ENCODE measurements at places on chromosomes 11 and 22. TPM values are rescaled to one million over a fixed set of nuclear protein-coding genes. Genes with fewer than 3 reads are reported as not detected.

C1QTNF6 gene
- 16.5 TPM for total RNA-seq

RAPSN gene
- total RNA-seq: 0.14 TPM

FOLR2 gene
- total RNA-seq: not detected

MEI1 gene
- total RNA-seq: 2.2 TPM

TCN2 gene
- 61.3 TPM for total RNA-seq

OR8A1 gene
- total RNA-seq: not detected

- no peak for DNase-seq
Observed at GRCh38 chr11:17473071-17473744, 3.4 kb downstream of the ABCC8 start.

- DNase-seq: no peak
Observed at GRCh38 chr11:96010683-96011082, 86.8 kb upstream of the MTMR2 start.

GRCh38 chr11:130218501-130219070 lies 59.0 kb downstream of the ST14 start:
- no peak for DNase-seq

GRCh38 chr11:112524798-112525197 lies 264.1 kb upstream of the PLET1 start:
- no peak for DNase-seq

- no peak for DNase-seq
Observed at GRCh38 chr11:61480261-61480993, 28.1 kb upstream of the LRRC10B start.

- DNase-seq: no peak
Observed at GRCh38 chr11:12164061-12165014, 53.9 kb downstream of the MICAL2 start.

DNA sequence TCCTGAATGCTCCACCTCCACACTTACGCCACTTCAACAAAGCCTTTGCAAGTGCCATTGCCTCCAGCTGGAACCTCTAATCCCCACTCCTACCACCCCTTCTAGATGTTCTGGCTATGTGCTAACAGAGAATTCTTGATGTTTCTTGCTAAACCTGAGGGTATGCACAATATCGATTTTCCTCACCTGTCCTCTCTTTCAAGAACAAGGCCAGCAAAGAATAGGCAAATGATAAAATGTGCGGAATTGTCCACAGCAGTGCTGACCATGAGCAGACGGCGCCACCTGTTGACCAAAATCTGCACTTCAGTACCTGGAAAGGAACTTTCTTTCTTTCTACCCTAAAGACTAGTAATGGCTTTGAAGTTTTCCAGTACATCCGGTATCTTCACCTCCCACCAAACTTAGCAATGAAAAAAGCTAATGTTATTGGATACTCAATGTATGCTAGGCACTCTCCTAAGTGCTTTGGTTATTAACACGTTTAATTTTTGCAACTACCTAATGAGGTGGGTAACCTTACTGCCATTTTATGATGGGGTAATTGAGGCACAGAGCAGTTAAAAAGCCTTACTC lies 3.4 kb downstream of the TIMM10 start:
- DNase-seq: no peak

DNA sequence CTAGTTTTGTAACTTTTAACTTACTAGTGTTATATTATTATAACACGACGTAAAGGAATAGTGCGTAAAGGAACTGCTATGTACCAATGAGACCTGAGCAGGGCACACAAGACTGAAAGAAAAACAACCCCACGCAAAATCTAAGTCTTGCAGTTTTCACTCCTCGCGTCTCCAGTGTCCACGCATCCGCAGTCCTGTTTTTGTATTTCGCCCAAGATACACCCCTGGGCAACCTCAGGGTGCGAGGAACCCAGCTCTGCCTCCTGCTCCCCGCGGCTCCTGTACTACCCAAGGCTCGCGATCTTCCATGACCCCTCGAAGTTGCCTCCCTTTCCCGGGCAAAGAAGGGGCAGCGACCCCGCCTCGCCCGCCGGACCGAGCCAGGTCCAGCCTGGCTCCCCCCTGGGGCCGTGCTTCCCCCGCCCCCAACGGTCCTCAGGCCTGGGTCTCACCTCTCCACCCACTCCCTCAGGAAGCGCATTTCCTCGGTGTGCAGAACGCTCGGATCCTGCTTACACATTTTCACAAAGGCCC lies 393 bp downstream of the ST13 start:
- DNase-seq: no peak

- DNase-seq: no peak
Observed at GRCh38 chr11:15905366-15906104, 450.8 kb downstream of the SOX6 start.

DNA sequence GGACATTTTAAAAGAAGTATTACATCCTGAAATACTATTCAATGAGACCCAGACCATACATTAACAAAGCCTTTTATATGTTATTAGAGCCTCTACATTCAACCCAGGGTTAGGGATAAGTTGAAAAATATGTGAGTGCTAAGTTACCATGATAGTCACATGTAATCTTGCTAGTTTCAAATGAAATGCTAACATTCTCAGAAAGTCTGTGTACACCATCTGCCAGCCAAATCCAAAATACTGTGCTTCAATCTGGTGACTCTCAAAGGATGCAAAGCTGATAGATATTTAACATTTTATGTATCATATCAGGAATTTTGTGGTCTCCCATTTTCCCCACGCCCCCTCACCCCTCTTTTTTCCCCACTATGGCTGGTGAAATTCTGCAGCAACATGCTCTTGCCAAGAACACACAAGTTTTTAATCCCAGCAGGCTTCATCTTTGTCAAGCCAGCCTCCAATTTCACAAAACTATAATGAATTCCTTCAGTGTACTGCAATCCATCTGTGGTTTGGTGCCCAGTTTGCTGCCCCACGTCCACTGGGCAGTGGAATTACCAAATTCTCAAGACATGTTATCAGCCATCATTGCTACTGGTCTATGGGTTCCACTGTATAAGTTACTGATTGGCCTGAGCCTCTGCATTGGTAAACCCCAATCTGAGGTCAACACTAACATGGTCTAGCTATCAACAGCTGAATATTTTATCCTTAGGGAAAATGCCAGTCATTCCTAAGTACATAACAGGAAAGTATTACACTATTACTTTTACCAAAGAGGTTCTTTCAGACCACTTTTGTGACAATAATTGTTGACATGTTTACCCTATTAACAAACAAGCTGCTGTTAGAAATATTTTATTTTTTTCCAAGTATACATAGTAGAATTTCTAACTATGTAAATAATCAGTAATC lies 1.5 kb upstream of the PICALM start:
- no peak for DNase-seq

DNA sequence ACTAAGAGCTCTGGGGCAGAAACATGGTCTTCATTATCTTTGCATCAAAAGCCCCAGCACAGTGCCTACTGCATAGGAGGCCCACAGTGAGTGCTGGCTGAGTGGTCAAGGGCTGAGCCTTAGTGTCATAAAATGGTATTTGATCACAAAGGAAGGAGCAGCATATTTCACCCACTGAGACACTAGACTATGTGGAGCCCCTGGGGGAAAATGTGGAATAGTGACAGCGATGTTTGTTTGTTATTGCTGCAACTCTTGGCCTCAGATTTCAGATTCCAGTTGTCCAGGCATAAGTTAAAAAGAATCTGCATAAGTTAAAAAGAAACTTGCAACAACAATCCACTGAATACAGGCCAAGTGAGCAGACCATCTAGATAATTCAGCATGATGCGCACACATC lies 7.0 kb downstream of the KIRREL3 start:
- no peak for DNase-seq

- no peak for DNase-seq
Observed at GRCh38 chr11:133635244-133635739, 103.0 kb upstream of the OPCML start.

DNA sequence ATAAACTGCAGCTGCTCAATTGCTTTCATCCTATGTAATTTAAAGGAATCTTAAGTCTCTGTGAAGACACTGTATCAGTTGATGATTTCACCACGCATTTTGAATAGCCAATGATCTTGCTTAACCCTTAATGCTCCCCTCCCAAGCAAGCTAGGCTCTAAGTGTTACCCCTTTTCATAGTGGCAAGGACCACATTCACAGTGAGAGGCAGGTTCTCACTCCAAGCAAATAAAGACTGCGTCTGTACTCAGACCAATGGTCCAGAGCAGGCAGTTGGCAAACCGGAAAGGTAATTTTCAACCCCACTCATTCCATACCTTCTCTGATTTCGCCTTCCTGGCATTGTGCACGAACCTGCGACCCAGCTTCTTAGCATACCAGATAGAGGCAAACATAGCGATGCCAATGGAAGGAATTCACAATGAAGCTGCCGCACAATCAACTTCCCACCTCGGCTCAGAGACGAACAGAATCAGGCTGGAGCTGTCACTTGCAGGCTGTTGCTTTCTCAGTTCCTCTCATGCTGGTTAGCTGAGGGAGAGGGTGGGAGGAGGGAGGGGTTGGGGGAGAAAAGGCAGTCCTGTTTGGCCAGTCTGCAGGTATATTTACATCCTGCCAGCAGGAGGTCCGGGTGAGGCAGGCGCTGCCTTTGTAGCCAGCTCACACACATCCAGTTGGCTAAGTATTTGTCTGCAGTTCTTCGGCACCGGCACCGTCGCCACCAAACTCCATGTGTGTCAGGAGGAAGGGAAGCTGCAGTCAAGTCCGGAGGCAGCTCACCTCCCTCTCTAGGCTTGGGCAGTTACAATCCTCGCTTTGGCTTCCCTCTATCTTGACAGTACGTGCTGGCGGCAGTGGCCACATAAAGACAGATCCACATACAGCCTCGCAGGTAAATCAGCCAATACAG lies 1151.2 kb upstream of the CCDC90B start:
- DNase-seq: no peak

DNA sequence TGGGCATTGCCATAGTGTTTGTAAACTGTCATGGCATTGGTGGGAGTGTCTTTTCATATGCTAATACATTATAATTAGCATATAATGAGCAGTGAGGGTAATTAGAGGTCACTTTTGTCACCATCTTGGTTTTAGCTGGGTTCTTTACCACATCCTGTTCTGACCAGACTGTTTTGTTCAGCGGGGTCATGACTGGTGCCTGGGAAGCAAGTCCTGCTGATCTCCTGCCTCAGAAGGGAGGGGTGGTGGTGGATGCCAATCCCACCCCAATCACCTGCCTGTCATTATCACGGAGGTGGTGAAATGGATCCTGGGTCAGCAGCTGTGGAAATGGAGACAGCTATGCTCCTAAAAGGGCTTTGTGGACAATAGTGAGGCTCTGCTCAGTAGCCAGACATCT lies 31.2 kb downstream of the IL18 start:
- no peak for DNase-seq

DNA sequence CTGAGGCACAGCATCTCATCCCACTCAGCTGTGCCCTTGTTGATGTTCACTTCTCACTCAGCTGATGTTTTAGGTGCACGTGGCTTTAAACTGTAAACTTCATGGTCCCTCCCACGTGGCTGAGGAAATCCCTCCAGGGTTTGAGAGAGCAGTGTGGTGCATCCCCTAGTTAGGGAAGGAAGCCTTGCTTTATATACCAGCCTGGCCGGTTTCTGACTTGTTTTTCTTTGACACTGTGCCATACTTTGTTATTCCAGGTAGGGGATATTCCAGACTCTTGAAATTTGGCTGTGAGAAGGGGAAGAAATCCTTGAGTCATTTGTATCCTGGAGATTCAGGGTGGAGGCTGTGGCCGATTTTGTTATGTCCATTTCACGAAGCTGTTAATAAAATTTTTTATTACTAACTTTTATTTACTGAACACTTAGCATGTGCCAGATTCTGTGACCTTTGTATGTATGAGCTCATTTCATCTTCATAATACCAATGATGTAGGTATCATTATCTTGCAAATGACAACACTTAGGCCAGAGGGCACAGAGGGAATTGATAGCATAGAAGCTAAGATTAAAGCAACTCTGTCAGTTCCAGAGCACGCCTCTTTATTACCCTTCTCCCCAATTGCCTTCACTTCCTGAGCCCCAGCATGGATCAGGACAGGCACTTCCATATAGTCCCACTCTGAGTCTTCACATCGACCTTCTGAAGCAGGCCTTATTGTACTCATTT lies 116.6 kb downstream of the NAV2 start:
- no peak for DNase-seq

- DNase-seq: no peak
Observed at GRCh38 chr11:121119440-121119839, 18.4 kb downstream of the TECTA start.

DNA sequence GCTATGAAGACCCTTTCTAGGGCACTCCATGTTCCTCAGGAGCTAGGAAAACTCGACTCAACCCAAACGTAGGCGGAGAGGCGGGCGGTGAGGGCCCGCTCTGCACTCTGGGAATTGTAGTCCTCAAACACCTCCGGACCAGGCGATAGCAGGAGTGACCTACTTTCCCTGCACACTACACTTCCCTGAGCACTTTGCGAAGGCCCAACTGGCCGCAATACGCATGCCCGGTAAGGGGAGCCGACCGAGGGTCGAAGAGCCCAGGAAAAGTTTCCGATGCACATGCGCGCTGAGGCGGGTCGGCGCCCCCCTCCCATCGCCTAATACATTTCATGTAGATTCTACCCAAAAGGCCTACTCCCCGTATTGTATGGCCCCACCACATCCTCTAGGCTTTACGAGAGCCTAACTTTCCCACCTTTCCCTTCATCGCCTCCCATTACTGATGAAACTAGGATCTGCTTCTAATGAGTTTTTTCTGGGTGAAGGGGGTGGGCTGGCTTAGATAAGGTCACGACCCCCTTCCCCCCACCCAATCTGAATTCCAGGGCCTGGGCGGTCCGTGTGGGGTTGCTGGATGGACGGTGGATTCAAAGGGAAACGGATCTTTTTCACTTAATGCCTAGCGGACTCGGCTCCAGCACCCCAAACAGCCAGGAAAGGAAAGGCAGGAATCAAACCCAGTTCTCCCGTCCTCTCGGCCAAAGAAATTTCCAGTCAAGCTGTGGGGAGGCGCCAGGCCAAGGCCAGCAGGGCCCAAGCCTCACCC lies 2.1 kb downstream of the TOB2 start:
- DNase-seq: peak; percentile 90

DNA sequence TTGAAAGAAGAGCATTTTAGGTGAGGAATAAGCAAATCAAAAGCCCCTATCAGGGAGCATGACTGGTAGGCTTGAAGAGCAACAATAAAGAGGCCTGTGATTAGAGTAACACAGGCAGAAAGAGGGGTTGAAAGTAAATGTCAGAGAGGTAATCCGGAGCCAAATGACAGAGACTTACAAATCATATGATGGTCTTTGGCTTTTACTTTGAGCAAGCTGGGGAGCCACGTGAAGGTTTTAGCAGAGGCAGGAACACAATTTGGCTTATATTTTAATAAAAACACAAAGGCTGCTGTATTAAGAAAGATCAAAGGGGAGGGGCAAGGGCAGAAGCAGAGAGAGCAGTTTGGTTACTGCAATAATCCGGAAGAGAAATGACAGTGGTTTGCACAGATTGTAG lies 12.8 kb upstream of the NARS2 start:
- no peak for DNase-seq

GRCh38 chr22:48929276-48929790 lies 898.3 kb downstream of the BRD1 start:
- DNase-seq: no peak

- DNase-seq: no peak
Observed at GRCh38 chr11:112352907-112353306, 92.2 kb upstream of the PLET1 start.

DNA sequence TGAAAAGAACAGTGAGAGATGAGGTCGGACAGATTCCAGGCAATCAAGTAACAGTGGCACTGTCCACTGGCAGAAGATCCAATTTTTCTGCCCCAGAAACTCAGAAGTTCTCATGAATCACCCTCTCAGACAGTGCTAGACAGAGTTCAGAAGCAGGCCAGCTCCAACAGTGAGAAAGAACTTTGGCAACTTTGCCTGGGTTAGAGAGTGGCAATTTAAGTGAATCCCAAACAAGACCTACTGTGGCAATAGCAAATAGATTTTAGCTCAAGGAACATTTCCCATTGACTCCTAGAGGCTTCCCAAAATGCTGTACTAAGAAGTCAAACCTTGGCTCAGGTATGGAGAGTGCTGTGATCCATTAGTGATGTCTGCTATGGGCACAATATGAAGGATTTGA lies 12.3 kb downstream of the CD44 start:
- no peak for DNase-seq
